ENCODE measurements at places on chromosomes 4 and X. TPM values are rescaled to one million over a fixed set of nuclear protein-coding genes. Genes with fewer than 3 reads are reported as not detected.

GRCh38 chr4:36402008-36402758 lies 120.8 kb downstream of the DTHD1 start:
- DNase-seq: no peak

DNA sequence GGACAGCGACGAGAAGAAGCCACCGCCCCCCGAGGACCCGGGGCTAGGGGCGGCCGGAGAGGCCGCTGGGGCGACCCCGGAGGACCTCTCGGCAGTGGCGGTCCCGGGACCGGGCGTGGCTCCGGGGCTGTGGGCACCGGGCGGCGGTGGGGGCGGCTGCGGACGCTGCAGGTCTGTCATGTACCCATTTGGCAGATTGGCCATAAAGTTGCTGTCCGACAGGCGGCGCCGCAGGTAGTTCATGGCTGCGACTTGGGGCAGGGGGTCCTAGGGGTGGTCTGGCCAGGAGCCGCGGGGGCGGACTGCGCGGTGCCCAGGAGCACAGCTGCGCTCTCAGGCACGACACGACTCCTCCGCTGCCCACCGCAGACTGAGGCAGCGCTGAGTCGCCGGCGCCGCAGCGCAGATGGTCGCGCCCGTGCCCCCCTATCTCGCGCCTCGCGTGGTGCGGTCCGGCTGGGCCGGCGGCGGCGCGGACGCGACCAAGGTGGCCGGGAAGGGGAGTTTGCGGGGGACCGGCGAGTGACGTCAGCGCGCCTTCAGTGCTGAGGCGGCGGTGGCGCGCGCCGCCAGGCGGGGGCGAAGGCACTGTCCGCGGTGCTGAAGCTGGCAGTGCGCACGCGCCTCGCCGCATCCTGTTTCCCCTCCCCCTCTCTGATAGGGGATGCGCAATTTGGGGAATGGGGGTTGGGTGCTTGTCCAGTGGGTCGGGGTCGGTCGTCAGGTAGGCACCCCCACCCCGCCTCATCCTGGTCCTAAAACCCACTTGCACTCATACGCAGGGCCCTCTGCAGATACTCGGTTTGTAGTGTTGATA lies at the start of gene SYN1:
SYN1 (minus strand) TSS at position 372 of the 817 bp plus-strand sequence; CDS start at position 243, 129 bp downstream.
- DNase-seq: peak; percentile 81

DNA sequence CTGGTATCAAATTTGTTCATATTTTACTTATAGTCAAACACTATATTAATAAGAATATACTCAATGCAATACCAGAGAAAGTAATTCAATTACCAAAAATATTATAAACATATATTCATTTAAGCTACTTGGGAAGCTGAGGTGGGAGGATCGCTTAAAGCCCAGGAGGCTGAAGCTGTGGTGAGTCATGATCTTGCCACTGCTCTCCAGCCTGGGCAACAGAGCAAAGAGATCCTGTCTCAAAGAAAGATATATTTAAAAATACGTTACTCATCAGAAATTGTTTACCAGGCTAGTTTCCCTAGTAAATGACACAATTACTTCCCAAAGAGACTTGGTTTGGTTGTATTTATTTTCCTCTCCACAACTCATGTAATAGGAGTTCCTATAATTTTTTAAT lies 433.6 kb downstream of the GASK1B start:
- DNase-seq: no peak

GRCh38 chrX:119488749-119489148 lies 20.5 kb downstream of the SLC25A5 start:
- DNase-seq: peak; percentile 17

DNA sequence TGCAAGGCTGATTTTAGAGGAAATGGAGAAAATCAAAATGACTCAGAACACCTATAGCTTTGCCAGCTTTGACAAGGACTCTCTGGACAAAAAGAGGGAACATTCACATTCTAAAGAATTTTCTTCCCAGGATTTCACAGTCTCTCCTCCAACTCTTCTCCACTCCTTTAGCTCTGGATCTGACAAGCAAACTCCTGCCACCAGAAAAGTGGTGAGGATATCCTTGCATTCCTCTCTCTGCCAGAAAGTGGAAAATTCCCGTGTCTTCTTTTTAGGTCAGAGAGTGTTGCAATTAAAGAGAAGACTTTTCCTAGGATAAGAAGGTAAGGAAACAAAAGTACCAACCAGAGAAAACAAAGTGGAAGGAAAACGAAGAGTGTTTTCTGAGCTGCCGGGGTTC lies 16.1 kb upstream of the PDGFRA start:
- DNase-seq: no peak

GRCh38 chr4:1204828-1205585 lies 32.6 kb upstream of the SPON2 start:
- no peak for DNase-seq

GAGE13 gene
- not detected for polyA plus RNA-seq

- no peak for DNase-seq
These were observed 227.3 kb upstream of the TET2 start for GRCh38 chr4:104919406-104919805.

- DNase-seq: no peak
These were observed 1665.0 kb upstream of the TENM3 start for GRCh38 chr4:180578175-180578574.

GLRA3 gene
- polyA plus RNA-seq: not detected

- DNase-seq: no peak
These were observed 11.1 kb upstream of the EREG start for GRCh38 chr4:74353858-74354257.

GRCh38 chrX:14491689-14492088 lies 37.6 kb upstream of the GLRA2 start:
- DNase-seq: no peak

NFXL1 gene
- polyA plus RNA-seq: 26.2 TPM

Data from CD14-positive monocyte (primary cell).